Astrocyte (in vitro differentiated cells and primary cell): ENCODE measurements at places on chromosomes 1 and 21.

- DNase-seq: peak; percentile 33
Measured at GRCh38 chr1:62688687-62689085, 500 bp upstream of the DOCK7 start.

DNA sequence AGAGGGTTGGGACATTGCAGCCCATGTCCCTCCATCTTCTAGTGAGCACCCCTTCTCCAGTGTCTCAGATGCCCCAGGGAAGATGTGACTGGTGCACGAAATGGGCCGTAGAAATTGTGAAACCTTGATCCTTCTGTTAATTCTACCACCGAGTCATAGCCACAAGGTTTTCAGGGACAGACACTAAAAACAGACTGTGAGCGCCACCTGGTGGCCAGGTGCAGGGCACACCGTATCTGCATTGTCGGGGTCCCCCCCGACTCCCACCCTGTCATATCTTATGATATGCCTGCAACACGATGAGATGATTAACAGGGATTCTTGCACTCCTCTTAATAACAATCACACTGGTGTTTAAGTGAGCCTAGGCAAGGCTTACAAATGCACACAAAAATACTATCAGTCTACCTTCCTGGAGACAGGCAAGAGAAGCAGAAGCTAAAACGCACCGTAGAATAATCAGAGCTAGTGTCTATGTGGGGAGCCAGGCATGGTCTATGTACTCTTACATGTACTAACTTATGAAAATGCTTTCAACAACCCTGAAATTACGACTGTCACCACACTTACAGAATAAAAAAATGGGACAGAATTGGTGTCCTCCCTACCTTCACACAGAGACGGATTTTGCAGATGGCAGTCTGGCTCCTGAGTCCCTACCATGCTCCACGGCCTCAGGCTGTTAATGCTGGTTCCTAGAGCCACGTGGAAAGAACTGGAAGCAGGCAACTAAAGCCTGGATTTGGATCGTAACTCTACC lies 57.9 kb downstream of the FHAD1 start:
- DNase-seq: no peak

DNA sequence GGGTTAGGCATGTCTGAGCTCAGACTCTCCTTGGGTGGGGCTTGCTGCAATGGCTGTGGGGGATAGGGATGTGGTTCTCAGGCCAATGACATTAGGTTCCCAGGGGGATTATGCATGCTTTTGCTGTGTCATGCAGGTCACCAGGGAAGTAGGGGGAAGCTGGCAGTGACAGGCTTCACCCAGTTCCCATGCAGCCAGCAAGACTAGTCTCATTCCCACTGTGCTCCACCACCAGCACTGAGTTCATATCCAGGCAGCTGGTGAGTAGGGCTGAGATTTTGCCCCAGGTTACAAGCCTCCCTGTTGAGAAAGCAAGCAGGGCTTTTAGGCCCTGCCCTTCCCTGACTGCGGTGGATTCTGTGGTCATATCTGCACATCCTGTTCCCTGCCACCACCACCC lies 32.1 kb upstream of the PLA2G5 start:
- no peak for DNase-seq

- DNase-seq: no peak
Measured at GRCh38 chr1:229420765-229421164, 13.1 kb downstream of the ACTA1 start.

DNA sequence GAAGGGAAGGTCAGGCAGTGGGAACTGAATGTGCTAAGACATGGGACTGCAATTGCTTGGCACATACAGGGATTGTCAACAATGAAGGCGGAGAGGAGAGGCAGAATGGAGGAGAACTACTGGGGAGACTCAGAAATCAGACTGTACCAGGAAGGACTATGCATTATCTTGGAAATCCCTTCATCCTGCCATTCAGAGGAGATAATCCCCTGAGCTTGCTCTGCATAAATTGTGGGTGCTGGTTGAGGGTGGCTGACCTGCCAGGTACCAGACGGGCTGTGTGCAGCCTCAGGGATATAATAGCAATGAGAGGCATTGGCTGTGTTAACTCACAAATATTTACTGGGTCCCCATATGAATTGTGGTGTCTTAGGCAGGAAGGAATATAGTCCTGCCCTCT lies 5.0 kb upstream of the TRABD2B start:
- no peak for DNase-seq

DNA sequence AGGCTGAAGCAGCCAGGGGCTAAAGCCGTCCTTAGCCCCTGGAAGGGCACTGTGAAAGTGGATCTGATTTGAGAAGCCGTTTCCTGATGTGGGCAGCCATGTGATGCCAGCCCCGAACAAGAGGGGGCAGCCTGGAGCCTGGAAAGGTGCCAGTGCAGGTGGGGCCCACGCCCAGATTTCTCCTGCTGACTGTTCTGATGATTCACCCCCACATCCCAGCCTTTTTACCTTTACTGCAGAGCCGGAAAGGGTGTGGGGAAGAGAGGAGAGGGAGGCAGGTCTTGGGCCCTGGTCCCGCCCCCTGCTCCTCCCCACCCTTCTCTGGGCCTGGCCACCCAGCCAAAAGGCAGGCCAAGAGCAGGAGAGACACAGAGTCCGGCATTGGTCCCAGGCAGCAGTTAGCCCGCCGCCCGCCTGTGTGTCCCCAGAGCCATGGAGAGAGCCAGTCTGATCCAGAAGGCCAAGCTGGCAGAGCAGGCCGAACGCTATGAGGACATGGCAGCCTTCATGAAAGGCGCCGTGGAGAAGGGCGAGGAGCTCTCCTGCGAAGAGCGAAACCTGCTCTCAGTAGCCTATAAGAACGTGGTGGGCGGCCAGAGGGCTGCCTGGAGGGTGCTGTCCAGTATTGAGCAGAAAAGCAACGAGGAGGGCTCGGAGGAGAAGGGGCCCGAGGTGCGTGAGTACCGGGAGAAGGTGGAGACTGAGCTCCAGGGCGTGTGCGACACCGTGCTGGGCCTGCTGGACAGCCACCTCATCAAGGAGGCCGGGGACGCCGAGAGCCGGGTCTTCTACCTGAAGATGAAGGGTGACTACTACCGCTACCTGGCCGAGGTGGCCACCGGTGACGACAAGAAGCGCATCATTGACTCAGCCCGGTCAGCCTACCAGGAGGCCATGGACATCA lies at the start of gene SFN:
TSS of gene SFN (plus strand) at position 369 of the 904 bp plus-strand sequence. CDS start at position 433, 64 bp downstream.
- DNase-seq: no peak

- DNase-seq: no peak
Measured at GRCh38 chr1:114208714-114209113, 55.0 kb upstream of the SYT6 start.

GRCh38 chr1:207883104-207883651 lies 27.7 kb downstream of the CD34 start:
- DNase-seq: no peak

DNA sequence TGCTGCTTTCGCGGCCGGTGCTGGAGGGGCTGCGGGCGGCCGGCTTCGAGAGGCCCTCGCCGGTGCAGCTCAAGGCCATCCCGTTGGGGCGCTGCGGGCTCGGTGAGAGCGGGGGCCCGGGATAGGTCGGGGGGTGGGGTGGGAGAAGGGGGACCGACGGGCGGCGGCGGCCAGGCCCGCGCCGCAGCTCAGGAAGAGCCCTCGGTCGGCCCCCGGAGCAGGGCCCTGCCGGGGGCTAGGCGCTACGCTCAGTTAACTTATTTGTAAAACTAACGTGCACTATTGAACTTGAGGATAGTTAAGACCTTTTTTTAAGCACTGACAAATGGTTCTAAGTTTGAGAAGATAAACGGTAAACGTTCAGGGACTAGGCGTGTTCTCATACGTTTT lies 418 bp downstream of the DDX20 start:
- DNase-seq: no peak

DNA sequence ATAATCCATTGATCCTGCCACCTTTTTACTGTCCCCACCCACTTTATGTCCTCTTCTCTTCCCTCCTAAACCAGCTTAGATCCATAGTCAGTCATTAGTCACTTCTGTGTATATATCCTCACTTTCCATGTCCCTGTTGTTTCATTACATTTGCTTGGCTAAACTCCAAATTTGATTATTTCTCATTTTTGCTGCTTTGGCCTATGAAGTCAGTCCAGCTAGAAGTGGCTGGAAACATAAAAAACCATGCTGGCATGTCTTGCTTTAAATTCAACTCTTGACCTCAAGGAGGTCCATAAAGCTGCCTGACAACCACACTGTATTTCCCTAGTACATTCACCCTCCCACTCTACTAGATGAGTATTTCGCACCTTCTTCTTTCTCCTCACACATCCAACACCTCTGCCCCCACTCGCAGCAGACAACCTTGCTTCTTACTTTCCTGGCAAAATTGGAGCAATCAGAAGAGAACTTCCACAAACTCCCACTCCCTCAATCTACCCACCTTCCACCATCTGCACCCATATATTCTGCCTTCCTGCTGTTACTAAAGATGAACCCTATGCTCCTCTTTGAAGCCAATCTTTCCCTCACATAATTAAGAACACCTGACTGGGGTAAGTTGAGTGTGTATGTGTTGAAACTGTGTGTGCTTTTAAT lies 72.1 kb downstream of the ZNF648 start:
- no peak for DNase-seq

- no peak for DNase-seq
Measured at GRCh38 chr1:154901591-154901990, 31.5 kb upstream of the KCNN3 start.

GRCh38 chr1:6984986-6985385 lies 199.7 kb downstream of the CAMTA1 start:
- no peak for DNase-seq

GRCh38 chr1:159828581-159829272 lies 2.1 kb downstream of the SLAMF8 start:
- no peak for DNase-seq

DNA sequence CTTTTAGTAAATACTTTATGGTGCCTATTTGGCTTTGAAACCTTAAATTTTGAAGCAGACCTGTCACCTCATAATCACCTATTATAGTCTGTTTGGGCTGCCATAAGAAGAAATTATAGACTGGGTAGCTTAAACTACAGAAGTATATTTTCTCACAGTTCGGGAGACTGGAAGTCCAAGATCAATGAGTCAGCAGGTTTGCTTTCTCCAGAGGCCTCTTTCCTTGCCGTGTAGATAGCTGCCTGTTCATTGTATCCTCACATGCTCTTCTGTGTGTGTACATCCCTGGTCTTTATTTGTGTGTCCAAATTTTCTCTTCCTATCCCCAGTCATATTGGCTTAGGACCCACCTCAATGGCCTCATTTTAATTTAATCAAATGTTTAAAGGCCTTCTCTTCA lies 518.2 kb downstream of the ADGRL2 start:
- peak; percentile 15 for DNase-seq

DNA sequence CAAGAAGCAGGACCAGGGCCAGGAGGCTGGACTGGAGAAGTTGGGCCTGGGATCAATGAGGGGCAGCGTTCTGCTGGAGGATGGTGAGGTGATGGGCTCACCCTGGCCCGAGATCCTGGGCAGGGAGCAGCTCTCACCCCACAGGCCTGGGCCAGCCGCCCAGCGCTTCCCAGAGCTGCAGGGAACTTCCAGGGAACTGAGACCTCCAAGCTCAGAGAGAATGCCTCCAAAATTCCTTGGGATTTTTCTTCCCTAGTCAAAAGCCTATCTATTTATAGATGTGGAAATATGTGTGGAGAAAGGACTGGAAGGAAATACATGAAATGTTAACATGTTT lies 121.2 kb downstream of the SPSB1 start:
- DNase-seq: peak; percentile 88

- DNase-seq: no peak
Measured at GRCh38 chr1:213393860-213394259, 342.8 kb downstream of the RPS6KC1 start.

DNA sequence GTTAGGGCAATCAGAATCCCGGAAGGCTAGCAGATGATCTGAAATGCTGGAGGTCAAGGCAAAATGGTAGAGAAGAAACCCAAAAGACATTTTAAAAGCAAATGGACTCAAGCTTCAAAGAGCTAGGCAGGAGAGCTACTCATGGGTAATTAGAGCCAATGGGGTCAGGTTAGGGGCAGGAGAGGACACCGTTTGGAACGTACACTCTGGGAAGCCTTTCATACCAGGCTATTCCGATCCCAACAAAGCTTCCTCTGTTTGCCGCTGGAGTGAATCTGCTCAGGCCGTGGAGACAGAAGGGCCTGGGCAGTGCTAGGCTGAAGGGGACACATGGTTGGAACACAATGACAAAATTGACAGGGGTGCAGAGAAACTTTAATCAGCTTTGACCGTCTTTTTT lies 346.6 kb downstream of the RPS6KC1 start:
- DNase-seq: no peak

DNA sequence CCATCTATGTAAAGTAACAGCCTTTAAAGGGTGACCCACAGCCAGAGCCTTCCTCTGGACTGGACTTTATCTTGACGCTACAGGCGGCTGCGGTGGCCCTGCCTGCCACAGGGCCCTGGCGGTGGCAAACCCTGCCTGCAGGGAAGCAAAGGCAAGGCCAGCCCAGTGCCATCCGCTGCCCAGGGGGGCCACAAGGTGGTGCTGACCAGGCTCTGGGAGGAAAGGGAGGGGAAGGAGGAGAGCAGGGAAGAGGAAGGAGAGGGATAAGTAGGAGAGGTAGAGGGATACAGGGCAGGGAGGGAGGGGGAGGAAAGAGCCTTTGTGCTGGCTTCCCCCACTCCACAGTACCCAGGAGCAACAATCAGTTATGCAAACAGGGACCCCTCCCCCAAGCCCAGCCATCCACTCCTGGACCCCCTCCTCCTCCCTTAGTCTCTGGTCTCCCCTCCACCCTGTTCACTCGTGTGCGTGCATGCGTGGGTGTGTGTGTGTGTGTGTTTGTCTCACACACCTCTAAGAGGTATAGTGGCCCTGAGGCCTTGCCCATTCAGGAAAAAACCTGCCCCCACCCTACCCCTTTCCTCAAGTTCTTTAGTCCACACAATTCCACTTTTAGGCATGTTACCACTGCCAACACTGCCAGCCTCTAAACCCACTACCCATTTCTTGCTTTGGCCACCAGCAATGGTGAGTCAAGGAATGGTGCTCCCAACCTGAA lies 30.3 kb downstream of the SSBP3 start:
- DNase-seq: no peak

DNA sequence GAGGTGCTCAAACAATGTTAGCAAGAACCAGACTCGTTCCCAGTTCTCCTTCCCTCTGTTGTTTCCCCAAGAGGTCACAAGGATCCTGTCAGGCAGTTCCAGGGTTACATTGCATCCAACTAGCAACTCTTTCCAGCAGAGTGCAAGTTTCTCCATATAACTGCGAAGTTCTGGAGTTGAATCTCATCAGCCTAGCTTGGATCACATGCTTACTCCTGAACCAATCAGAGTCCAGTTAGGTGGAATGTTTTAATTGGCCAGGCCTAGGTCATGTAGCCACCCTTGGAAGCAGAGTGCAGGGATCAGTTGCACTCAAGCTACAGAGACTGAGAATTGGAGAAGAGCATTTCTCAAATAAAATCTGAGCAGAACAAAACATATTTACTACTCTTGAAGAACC lies 15.9 kb upstream of the PIK3R3 start:
- no peak for DNase-seq

DNA sequence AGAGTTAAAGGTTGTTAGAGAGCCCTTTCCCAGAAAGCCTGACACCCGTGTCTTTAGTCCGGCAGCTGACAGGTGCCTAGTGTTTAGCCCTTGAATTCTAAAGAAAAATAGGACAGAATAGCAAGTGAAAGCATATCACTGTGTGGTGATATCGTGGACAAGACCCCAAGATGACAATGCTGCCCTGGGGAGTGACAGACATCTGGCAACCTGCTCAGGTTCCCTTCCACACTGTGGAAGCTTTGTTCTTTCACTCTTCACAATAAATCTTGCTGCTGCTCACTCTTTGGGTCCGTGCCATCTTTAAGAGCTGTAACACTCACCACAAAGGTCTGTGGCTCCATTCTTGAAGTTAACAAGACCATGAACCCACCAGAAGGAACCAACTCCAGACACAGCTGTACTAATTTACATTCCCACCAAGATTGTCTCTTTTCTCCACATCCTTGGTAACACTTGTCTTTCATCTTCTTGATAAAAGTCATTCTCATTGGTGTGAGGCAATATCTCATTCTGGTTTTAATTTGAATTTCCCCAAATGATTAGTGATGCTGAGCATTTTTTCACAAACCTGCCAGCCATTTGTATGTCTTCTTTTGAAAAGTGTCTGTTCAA lies 107.6 kb upstream of the SGIP1 start:
- peak; percentile 12 for DNase-seq
